ENCODE measurements at places on chromosomes 12 and 14.

DNA sequence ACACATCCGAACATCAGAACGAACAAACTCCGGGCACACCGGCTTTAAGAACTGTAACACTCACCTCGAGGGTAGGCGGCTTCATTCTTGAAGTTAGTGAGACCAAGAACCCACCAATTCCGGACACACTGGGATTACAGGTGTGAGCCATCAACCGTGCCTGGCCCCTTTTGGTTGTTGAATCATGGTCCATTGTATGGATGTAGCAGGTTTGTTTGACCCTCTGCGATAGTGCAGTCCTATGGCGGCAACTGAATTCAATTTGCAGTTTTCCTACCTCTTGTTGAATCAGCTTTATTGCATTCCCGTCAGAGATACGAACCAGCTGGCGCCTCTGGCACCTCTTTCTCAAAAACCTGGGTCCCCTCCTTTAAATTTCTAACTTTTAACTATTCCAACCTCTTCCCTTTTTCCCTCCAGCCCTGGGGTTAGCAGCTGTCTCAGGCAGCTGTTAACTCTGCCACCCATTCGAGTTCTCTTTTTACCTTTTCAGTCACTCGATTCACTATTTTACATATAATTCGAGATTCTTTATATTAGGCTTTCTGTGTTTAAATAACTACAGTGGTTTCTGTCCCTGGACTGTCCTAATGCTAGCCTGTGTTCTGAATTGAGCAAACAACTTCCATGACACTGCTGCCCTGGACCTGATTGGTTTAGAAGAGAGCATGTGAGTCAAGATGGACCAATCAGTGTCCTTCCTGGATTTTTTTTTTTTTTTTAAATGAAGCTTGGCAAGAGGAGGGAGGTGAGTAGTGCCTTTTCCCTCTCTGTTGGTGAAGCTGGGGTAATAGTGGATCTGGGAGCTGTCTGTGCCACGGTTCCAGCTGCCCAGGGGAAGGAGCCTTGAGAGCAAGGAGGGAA is 261.5 kb downstream of the PCNX1 start:
- DNase-seq: no peak

DNA sequence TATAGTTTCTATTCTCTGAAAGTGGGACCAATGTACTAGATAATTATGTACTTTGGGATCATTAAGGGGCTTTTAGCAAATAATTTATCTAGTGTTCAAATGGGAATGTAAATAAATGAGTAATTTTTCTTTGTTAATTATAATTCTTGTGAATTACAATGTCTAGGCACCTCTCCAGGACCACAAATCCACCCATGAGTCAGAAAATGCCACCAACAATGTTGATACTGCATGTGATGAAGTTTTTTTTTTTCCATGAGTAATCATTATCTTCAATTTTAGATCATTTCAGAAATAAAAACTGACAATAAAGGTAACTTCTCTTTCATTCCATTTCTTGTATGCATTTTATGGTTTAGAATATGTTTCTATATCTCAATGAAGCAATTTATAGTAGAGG is 470.3 kb downstream of the VRK1 start:
- no peak for DNase-seq

- DNase-seq: no peak
Measured at GRCh38 chr12:89461649-89462612, 62.7 kb downstream of the GALNT4 start.

DNA sequence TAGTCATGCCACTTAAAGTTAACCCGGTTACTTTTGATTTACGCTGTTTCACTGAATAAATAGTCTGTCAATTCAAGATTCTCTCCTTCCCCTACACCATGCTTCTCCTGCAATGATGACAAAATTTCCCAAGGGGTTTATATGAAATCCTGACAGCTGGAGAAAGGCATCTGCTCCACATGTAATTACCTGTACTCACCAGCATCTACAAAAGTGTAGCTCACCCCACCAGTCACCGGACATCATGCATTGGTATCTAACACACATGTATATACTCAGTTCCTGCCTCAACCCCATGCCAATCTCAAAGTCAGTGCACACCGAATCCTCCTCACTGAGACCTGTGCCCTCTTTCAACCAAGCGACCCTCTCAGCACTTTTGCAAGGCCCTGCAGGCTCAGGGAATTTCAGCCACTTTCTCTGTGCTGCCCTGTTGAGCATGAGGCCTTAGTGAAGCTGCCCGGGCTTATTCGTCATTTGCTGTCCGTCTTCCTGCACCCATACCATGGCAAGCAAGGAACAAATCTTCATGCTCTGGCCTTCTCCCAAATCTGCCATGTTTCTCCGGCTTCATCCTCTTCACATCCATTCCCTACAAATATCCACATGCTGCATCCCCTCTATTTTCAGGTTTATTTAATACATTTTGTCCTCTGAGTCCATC is 131.6 kb downstream of the SEC23A start:
- no peak for DNase-seq

DNA sequence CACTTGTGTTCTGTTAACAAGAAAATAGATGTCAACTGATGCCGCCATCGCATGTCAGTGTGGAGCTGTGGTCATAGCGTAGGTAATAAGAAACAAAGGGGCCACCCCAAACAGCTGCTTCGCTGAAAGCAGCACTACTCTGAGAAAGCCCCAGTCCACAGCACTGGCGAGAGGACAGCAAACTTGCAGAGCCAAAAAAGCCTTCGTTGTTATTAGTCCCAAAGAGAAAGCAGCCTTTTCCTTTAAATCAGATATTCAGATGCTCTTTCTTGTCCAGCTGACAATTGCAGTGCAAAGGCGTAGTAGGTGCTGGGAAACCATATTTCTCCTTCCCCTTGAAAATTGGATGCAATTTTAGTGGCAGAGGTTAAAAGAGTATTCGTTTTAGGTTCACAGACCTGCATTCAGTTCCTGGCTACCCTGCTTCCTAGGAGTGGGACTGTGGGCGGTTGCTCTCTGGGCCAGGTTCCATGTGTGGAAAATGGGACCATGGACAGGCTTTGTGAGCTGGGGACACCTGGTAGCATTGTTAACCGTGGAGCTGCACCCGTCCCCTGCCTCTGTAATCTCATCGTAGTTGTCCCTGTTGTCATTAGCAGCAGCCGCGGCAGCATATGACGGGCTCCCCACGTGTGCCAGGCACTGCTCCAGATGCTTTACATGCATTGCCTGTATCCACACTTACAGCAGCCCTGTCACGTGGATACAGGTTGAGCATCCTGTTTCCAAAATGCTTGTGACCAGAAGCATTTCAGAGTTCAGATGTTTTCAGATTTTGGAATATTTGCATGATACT is 54.2 kb downstream of the ELK3 start:
- DNase-seq: no peak

DNA sequence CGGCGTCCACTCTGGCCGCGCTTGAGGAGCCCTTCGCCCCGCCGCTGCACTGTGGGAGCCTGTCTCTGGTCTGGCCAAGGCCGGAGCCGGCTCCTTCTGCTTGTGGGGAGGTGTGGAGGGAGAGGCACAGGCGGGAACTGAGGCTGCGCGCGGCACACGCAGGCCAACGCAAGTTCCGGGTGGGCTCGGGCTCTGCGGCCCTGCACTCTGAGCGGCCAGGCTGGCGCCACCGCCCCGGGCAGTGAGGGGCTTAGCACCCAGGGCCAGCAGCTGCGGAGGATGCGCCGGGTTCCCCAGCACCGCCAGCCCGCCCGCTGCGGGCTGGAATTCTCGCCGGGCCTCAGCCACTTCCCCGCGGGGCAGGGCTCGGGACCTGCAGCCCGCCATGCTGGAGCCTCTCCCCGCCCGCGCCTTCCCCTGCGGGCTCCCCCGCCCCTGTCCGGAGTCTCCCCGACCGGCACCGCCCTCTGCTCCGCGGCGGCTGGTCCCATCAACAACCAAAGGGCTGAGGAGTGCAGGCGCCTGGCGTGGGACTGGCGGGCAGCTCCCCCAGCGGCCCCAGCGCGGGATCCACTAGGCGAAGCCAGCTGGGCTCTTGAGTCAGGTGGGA is 921.2 kb upstream of the FOXG1 start:
- no peak for DNase-seq

DNA sequence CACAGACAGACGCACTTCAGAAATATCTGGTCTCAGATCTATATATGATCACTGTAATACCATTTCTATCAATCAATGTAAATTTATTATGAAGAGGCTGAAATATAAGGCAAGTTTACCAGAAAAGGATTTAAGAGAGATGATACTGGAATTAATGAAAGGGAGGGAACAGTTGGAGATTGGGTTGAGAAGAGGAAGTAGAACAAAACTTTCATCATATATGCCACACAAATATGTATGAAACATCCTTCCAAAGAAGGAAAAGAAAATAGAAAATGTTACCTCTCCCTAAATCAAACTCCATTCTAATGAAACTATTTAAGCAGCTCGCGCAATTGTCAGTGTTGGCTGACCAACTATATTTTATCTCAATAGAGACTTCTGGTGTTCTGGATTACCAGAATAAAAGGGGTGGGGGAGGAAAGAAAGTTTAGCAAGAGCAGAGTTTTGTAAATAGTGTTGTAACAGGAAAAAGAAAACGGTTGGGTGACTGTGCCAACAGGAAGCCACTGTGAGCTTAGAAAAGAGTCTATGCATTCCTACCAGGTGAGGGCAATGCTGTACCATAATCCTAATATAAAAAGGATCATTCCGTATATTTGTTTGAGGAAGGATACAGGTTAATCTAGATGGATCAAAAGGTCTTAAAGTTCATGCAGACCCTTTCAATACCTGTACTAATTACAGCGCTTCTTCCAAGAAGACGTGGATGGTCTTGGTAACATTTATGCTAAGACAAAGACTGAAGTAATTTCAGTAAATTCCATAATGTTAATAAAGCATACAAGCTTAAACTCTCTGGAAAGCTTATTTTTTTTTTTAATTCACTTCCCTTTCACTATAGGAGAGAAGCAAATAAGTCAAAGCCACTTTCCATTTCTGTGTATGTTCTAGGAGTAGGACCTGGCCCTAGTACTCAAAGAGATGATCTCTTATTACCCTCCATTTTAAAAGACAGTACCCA is 14.5 kb upstream of the LLPH start:
- no peak for DNase-seq

DNA sequence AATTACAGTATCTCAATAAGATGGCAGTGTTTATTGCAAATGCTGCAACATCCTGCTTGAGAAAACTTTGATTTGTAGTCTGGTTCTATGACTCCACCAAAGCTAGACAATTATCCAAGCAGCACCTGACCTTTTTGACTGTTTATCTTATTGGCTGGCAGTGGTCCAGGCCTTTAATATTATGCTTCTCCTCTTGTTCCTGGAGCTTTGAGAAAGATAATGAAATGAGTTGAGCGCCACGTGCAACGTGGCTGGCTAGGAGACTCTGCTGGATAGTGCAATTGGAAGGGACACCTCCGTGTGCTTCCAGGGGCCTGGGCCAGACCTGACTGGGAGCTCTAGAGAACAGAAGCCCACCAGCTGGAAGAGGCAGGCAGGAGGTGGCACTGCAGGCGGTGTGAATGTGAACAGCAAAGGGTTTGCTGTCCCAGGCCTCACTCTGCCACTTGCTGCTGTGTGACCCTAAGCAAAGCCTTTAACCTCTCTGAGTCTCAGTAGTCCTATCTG is 349.3 kb downstream of the CACNA1C start:
- DNase-seq: no peak

Measured in stimulated activated CD8-positive, alpha-beta memory T cell treated with anti-CD3 and anti-CD28 coated beads, Interleukin-2, amount 100 ng/mL, for 1 hour (primary cell).